ENCODE measurements at places on chromosomes 2 and 18.

DNA sequence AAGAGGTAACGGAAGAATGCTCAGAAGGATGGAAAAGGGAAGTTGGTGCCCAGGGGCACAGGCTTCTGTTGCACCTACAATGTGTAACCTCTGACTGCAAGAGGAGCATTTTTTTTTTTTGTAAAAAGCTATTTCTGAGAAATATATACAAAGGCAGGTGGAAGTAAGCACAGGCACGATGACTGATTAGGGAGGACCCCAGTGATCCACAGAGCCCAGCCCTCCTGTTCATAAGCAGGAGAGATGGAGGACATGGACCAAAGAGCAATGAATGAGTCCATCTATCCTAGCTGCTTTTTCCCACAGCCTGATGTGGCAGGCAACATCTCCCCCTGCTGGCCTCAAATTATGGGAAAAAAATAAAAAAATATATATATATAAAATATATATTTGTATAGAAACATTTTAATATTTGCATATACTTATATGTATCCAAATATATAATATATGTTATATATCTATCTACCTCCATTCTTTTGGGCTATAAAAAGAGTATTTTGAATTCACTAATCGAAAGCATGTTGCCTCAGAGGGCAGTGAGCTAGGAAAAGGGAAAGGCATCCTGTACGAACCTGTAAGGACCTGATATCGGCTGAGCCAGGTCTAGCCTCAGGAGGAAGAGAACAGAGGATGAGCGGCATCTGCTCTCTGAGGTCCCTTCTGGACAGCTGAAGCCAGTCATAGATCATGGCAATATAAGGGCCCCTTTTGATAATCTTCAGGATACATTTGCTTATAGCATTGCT lies 166.0 kb upstream of the STK17B start:
- no peak for DNase-seq

GRCh38 chr2:152055366-152056108 lies 43.3 kb downstream of the CACNB4 start:
- no peak for DNase-seq

- DNase-seq: no peak
Measured at GRCh38 chr2:224363281-224363680, 38.6 kb downstream of the FAM124B start.

GRCh38 chr2:47598476-47598875 lies 184.5 kb upstream of the MSH6 start:
- DNase-seq: no peak

GRCh38 chr2:36512705-36513104 lies 85.3 kb downstream of the FEZ2 start:
- DNase-seq: no peak

- DNase-seq: no peak
Measured at GRCh38 chr2:60484133-60484645, 69.3 kb downstream of the BCL11A start.

GRCh38 chr2:123144082-123144481 lies 881.0 kb upstream of the CNTNAP5 start:
- DNase-seq: no peak

DNA sequence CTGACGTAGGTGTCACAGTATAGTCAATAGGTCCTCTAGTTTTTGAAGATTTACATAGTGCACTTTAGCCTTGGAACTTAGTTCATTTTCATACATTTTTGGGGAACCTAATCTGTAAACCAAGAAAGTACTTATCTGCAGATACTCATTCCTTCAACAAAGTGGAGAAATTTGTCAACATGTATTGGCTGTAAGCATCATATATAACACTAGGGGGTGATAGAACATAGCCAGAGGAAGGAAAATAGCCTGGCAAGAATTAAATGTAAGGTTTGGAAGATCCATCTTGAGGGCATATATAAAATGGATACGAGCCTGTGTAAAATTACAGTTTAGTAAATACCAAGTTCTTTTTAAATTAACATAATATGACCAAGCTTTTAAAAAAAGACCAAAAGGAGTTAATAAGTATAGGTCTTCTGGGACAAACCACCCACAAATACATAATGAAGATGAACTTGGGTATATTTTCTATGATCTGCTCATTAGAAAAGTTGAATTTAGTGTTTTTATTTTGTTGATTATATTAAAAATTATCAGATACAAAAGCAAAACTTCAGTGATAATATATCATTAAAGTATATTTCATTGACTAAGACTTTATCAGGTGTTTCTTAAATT lies 18.2 kb downstream of the RPL37A start:
- DNase-seq: no peak

GRCh38 chr18:79483971-79484491 lies 88.3 kb downstream of the NFATC1 start:
- DNase-seq: no peak

DNA sequence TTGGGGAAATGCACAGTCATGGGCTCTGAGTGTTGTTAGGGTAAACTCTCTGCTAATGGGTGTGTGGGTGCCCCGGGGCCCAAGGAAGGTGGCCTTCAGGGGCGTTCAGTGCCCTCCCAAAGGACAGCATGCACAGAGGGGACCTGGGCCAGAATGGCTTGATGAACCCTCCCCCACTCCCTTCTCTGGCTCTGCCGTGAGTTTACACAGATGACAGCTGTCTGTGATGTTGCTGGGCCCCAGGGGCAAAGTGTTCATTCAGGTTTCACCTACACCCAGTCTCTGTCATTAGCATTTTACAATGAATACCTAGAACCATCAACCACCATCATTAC lies 3.2 kb downstream of the NPPC start:
- no peak for DNase-seq

GRCh38 chr2:234887195-234887594 lies 64.6 kb upstream of the SH3BP4 start:
- DNase-seq: no peak

All from pulmonary artery endothelial cell (primary cell).